ENCODE measurements at places on chromosomes 1 and 21.

DNA sequence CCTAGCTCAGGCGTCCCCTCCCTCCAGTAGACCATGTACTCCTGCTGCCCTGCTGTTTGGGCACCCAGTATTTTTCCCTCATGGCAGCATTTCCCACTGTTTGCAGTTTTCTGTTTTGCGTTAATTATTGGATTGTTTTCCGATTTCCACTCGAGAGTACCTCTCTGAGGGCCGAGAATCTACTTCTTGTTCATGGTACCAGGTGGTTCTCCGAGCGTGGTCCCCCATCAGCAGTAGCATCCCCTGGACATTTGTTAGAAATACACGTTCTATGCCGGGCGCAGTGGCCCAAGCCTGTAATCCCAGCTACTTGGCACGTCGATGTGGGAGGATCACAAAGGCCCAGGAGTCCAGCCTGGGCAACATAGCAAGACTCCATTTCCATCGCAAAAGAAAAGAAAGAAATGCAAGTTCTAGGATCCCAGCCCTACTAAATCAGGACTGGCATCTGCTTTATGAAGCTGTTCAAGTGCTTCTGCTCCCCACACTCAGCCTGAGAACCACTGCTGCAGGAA, 690 bp downstream of the RRP1 start:
- DNase-seq = no peak

- no peak for DNase-seq
Measured at GRCh38 chr1:76158126-76158525, 83.6 kb downstream of the ST6GALNAC3 start.

- DNase-seq = no peak
Measured at GRCh38 chr1:178291166-178291565, 197.3 kb downstream of the RASAL2 start.

DNA sequence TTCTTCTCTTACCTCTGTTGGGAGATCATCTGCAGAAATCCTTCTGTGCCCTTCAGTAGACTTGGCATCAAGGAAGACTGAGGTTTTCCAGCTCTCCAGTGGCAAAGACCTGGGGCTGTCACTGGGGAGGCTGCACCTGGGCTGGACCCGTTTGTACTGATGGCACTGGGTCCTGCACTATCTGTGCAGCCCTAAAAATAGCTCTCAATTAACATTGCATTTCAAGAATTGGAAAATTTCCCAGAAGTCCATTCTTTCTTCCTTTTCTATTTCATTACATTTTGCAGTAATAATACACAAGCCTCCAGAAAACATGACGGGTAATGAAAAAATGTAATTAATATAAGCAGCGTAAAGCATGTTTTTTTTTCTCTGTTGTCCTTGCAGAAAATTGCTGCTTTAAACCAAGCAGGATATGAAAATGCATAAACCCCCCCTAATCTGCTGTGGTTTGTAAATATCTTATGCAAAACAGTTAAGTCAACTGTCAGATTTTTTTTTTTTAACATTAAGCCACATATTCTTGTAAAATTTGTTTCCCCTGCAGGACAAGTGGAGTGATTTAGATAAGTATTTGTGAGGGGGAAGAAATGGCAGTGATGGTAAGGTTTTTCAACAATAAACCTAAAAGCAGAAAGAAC, 64.9 kb downstream of the LMO4 start:
- DNase-seq = no peak

- no peak for DNase-seq
Measured at GRCh38 chr1:46622344-46622743, 5.7 kb upstream of the MOB3C start.

GRCh38 chr21:44299085-44299457, 782 bp upstream of the PFKL start:
- DNase-seq = no peak

- no peak for DNase-seq
Measured at GRCh38 chr1:234840253-234840652, 230.3 kb upstream of the IRF2BP2 start.

- DNase-seq = no peak
Measured at GRCh38 chr1:10045480-10046355, 13.0 kb downstream of the UBE4B start.

DNA sequence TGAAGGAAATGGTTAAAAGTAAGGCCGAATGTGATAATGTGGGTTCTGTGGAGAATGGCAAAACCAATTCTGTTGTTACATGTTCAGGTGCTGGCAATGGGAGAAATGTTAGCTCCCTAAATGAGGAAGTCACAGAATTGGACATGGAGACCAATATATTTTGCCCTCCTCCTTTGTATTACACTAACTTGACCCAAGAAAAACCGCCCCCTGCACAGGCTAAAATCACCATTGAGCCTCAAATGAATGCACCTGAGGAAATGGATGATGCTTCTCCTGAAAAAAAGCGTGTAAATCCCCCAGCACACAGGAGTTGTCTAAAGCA, 932 bp downstream of the MAP10 start:
- no peak for DNase-seq

DNA sequence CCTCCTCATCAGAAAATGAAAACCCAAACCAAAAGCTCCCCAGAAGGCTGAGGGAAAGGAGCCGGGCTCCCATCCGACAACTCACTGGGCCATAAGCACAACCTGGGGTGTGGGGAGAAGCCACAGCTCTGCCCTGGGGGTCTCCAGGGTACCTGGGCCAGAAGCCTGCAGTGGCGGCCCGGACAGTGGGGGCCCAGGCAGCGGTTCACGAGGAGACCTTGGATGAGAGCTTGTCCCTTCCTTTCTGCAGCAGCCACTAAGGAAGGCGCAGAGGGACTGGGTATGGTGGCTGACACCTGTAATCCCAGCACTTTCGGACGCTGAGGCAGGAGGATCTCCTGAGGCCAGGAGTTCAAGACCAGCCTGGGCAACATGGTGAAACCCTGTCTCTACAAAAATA, 17.5 kb upstream of the TRAPPC10 start:
- no peak for DNase-seq

- DNase-seq = no peak
Measured at GRCh38 chr1:159707472-159708260, 6.7 kb downstream of the CRP start.

DNA sequence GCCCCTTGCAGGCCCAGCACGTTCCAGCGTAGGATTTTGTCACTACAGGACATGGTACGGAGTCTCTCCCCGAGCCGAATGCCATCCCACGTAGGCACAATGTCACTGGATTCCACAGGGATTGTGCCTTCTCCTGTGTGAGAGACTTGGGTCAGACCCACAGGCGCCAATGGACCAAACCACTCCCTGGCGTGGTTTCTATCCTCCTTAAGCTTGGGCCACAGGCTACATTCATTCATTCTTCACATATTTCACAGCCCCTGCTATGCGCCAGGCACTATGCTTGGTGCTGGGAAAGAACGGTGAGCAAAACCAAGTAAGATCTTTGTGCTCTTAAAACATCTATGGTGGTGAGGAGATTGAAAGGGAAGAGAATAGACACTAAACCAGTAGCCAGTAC, 18.7 kb downstream of the CHRNB2 start:
- DNase-seq = no peak

GRCh38 chr21:37645848-37646247, 270.4 kb downstream of the KCNJ6 start:
- no peak for DNase-seq

DNA sequence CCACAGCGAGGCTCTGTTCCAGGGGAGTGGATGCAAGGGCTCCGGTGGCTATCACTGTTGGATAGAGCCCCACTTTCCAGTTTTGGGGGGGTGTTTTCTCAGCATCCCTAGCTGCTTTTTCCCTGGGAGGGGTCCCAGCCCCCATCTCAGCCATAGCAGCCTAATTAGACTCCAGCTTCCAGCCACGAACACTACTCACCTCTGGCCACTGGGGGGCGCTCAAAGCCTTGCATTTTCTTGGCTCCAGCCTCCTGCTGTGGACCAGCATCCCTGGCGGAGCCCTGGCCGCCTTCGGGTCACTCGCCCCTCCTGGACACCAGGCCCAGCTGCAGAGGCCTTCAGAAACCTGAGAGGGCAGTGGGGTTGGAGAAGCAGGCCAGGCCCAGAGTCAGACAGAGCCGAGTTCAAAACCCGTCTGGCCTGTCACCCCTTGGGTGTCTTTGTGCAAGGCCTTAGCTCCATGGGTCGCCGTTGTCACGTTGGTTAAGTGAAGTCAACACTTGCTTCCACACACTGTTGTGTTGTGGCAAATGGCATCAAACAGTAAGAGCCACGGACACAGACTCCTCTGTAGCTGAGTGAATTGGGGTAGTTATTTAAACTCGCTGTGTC, 93.5 kb upstream of the ACTL8 start:
- peak; percentile 8 for DNase-seq

- DNase-seq = no peak
Measured at GRCh38 chr21:45322231-45322959, 34.7 kb upstream of the POFUT2 start.

DNA sequence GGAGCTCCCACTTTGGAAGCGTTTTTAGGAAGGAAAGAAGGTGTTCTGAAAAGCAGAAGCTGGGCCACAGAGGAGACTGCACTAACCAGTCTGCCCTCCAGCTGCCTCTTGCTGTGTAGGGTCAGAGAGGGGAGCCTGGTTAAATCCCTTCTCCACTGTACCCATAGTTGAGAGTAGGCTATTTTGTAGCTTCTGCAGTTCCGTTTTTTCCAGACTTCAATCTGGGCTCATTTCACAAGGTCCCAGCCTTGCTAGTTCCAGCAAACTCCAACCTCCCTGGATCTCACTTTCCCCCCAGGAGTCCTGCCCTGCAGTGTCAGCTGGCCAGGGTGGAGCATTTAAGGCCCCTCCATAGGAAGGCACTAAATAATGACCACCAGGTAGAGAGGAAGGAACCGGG, 11.0 kb downstream of the TNN start:
- no peak for DNase-seq

DNA sequence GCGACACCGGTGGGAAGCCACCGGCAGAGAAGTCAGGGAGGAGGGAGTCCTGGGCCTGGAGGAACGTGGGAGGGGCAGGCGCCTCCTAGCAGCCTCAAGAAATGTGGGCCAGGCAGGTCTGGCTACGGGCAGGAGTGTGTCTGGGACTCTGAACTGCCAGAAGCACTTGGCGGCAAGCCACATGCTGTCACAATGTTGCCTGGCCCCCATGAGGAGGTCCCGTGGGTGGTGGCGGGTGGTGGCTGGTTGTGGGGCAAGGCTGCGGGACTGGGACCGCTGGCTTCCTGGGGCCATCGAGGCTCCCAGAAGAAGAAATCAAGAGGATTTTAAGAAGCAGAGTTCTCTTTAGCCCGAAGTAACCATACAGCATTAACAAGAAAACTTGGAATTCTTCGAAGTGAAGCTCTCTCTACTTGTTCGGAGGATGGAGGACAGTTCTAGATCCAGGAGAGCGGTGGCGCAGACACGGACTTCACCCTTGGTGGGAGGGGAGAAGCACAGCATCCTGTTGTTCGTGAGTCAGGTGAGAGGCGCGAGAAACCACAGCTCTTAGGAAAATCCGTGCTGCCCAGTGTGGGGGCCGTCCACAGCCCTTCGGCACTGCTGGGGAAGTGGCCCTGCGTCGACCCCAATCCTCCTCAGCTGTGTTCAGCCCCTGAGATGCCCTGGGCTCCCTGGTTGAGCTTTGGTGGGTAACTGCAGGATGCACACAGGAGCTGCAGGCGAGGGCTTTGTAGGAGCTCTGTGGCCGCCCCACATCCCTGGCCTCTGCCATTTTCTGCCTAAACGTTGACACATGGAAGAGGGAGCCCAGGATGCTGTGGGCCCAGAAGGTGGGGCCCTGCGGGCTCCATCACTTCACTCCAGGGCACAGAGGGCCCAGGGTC, 12.4 kb downstream of the SKI start:
- DNase-seq = no peak

DNA sequence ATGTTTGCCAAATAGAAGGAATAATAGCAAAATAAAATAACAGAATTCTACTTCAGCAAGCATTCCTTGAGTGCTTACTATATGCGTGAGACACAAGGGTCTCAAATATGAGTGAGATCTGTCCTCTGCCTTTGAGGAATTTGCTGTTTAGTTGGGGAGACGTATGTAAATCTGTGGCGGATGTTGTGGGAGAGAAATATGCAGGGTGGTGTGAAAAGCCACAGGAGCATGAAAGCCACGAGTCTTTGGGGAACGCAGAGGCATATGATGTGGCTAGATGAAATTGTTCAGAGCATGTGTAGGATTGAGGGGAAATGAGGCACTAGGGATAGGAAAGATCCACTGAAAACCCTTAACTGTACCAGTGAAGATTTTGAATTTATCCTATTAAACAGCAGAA, 244.4 kb downstream of the PBX1 start:
- DNase-seq = no peak

GRCh38 chr1:206577626-206578025, 34.6 kb downstream of the EIF2D start:
- no peak for DNase-seq

DNA sequence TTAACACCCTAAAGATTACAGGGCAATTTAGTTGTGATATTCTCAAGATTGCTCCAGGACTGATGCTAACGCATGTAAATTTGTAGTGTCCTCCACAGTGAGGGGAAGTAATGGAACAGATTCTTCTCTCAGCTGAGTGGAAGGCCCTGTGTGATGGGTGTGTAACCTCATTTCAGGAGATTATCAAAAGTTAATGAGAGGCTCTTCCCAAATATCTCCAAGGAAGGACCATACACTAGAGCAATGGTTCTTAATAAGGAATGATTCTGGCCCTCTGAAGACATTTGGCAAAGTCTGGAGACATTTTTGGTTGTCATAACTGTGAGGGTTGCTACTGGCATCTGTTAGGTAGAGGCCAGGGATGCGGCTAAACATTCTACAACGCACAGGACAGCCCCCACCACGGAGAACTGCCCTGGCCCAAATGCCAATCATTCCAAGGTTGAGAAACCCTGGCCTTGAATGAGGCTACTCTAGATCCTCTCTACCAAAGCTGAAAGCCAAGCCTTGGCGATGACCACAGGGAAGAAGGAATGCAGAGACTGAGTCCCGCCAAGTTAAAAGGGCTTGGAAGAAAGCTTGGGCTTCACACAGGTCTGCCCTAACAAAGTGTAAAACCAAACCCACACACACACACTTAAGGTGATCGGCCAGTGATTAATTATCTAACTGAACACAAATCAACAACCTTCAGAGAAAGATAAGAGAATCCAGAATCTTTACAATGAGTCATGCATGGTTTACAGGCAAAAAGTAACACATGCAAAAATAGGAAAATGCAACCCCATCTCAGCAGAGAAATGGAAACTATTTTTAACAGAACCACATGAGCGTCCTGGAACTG, 135.8 kb downstream of the SYF2 start:
- no peak for DNase-seq

DNA sequence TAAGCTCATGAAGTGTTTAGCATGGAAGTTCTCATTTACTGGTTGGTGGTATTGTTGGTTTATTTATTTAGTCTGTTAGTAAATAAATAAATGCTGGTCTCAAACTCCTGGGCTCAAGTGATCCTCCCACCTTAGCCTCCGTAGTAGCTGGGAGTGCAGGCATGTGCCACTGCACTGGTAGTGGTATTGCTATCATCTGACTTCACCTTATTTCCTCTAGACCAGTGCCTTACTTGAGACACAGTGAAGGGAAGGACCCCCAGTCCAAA, 1.4 kb upstream of the SLC2A1 start:
- no peak for DNase-seq

All from AG09319 (cell line).